ENCODE measurements at places on chromosomes 11 and 22.

GRCh38 chr22:42769574-42770447, 49.1 kb upstream of the A4GALT start:
- no peak for DNase-seq

- DNase-seq = no peak
These were observed 8.9 kb upstream of the SCARF2 start for GRCh38 chr22:20446383-20446970.

DNA sequence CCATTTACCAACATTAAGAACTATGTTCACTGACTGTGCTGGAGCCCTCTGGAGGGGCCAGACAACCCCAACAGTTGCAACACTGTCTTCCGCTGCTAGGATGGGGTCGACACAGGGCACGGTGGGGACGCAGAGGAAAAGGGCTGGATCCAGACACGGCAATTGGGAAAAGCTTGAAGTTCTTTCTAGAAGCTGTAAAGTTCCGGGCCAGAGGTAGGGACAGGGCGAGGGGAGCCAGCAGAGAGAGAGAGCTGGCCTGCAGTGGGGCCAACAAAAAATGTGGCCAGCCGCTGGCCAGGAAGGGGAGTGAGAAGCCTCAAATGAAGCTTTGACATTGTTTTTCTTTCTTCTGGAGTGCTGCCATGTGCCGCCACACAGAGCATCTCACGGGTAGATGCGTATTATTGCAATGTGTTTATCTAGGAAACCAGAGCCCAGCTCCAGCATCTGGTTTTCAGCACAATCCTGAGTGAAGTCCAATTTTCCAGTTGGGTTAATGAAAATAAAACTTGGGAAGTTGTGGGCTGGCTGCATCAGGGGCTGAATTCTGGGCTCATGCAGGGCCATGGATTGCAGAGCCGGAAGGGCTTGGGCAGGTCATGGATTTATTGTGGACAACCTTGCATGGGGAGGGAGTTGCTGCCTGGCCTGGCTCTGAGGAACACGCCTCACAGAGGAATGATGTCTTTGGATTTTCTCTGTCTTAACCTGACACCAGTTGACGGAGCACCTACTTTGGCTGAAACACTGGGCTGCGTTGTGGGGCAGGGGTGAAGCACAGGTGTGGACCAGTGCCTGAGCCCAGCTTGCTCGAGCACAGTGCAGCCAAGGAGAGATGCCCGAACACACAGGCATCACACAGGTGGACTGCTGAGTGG, 67.6 kb upstream of the AMPD3 start:
- no peak for DNase-seq

- no peak for DNase-seq
These were observed 33.2 kb downstream of the OTOG start for GRCh38 chr11:17580271-17580670.

DNA sequence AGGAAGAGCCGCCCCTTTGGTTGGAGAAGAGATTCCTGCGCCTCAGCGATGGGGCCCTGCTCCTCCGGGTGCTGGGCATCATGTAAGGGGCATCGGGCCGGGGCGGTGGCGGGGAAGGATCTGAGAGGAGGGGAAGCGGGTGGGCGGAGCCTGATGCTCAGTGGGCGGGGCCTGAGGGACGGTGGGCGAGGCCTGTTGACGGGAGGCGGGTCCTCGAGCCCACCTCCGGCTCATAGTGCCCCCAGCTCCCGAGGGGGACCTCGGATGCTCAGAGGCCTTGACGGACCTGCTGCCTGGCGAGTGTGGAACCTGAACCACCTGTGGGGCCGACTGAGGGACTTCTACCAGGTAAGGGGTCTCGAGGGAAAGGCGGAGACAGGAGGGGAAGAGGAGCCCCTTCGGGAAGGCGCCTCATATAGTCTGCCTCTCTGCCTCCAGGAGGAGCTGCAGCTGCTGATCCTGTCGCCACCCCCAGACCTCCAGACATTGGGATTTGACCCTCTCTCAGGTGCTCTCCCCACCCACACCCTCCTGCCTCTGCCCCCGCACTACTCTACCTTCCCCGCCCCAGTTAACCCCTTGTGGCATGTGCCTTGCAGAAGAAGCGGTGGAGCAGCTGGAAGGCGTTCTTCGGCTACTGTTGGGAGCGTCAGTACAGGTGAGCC, 799 bp downstream of the CCDC88B start:
- peak; percentile 88 for DNase-seq

GRCh38 chr11:70327717-70328116, 57.2 kb downstream of the PPFIA1 start:
- no peak for DNase-seq

- no peak for DNase-seq
These were observed 4.7 kb downstream of the FADS2 start for GRCh38 chr11:61832754-61833153.

- DNase-seq = no peak
These were observed 16.4 kb upstream of the OR5AL1 start for GRCh38 chr11:56396047-56396446.

- no peak for DNase-seq
These were observed 137.3 kb upstream of the RASSF10 start for GRCh38 chr11:12871788-12872321.

DNA sequence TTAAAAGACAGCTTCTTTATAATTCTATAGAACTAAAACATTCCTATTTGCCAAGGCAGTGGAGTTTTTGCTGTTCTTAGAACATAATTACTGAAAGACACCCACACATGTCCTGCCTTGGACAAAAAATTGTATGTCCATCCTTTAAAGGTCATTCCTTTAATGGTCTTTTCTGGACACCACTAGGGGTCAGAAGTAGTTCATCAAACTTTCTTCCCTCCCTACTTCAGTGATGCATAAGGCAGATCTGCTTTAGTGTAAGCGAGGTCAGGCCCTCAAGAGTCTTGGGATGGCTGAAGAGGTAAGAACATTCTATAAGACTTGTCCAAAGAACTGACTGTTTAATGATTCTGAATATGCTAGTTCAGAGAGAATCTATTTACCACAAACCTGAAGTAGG, 4.3 kb upstream of the OR51V1 start:
- no peak for DNase-seq

- DNase-seq = no peak
These were observed 4.3 kb downstream of the TNNI2 start for GRCh38 chr11:1843098-1843473.

DNA sequence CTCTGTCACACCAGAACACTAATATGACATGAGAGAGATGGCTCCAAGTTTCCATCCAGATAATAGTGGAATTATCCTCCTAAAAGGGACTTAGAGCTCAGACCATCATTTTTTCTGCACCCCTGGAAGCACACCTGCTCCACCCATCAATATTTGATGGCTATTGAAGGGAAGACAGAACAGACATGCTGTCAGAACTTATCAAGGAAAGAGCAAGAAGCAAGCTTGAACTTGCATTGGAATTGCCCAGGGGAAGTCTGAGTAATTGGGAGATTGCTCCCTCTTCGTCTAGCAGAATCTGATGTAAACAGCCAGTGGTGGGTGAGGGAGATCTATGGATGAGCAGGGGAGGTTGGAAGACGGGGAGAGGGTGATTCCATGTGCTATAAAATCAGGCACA, 874.4 kb upstream of the TENM4 start:
- DNase-seq = no peak

DNA sequence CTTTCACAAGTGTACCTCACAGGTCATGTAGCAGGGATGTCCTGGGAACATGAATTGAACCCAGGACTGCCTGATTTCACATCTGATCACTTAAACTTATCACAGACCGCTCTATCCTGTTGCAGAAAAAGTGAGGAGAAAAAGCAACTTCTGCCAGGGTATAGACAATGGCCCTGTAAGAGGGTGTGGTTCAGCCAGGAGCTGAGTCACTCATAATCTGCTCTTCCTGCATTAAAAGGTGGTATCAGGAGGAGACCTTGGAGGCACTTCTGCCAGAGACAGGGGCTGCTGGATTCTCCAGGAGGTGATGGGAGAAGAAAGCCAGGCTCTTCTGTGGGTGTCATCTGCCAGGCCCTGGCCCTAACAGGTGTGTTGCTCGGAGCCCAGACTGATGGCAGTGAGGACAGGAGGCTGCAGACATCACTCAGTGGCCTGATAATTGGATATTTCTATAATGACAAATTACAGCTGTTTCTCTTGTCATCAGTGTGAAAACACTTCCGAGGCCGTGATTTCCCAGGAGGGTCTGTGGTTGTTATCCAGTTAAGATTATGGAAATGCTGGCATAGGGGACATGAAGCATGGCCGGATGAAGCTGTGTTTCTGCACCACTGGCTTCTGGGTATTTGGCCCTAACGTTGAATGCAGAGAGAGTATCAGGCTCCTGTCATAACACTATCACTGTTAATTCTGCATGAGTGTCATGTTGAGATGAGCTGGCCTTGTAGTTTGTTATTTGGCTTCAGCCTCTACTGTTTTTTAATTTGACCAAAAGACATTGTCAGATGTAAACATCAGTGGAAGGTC, 125.1 kb upstream of the ZBED5 start:
- DNase-seq = no peak

DNA sequence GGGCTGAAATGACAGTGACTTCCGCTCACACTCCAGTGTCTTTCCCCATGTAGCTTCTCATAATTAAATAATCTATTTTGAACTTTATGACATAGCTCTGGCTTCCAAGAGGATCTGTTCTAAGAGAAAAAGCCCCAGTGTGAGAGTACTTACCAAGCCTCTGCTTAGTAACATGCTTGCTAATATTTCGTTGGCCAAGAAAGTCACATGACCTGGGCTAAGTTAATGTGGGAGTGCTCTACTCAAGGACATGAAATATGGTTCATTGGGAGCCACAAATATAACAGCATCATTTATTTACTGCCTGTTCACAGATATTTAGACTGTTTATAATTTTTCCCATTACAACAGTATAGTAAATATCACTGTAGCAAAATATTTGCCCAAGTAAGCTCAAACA, 42.5 kb downstream of the CCDC73 start:
- DNase-seq = no peak

DNA sequence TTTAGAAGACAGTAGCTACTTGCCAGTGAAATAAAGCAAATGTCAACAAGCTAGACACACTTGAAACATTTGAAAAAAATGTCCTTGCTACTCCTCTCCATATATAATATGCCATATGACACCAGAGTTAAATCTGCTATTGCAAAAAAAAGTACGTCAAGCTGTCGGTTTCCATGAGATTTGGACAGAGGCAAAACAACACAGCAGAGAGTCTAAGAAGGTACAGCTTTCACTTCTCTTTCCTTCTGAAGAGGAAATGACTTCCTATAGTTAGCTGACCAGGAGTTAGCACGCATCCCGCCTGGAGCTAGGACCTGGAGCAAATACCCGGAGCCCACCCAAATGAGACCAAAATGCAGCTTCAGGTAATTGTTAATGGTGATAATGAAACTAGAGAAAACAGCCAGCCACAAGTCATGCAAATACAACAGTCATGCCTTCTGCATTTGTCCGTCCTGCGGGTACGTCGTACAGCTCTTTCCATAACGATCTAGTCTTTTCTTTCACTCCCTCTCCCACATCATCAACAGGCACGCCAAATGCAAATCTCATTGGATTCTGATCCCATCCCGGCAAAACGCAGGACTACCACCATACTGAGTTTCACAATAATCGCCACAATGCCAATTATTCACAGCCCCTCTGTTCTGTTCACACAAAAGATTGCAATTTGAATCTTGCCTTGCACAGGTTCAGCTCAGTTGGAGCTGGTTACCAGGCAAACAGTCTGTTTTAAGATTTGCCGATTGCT, 395.0 kb upstream of the CCDC90B start:
- DNase-seq = no peak

GRCh38 chr11:129658526-129658867, 157.2 kb upstream of the TMEM45B start:
- no peak for DNase-seq

- DNase-seq = no peak
These were observed 39.7 kb upstream of the POU2AF2 start for GRCh38 chr11:111205632-111206385.

- DNase-seq = no peak
These were observed 68.2 kb upstream of the CLTCL1 start for GRCh38 chr22:19359554-19360299.

- DNase-seq = peak; percentile 56
These were observed 89.0 kb upstream of the PARVA start for GRCh38 chr11:12288212-12288930.
